ENCODE measurements at places on chromosomes 1 and 21.

DNA sequence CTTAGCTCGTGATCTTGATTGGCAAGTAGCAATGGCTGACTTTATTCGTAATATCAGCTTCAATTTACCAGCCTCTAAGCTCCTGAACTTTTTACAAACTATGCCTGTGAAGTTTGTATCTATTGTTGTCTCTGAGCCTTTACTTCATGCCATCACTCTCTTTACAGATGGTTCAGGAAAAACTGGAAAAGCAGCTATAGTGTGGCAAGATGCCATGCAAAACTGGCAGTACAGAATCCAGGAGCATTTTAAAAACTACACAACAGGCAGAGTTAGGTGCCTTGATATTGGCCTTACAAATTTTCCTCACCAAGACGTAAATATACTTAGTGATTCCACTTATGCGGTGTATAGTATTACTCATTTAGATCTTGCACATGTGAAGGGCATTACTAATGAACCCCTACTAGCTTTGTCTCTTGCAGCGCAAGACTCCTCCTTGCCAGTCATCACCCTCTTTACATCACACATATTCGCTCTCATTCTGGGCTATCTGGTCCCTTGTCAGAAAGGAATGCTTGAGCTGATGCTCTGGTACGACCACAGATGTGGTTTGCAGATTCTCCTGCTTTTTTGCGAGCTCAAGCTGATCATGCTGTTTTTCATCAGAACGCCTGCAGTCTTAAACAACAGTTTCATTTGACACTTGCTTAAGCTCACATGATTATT, 36.3 kb downstream of the CLCA1 start:
- DNase-seq, result no peak

- DNase-seq, result no peak
Measured at GRCh38 chr1:46134660-46135331, 2.4 kb upstream of the PIK3R3 start.

- no peak for DNase-seq
Measured at GRCh38 chr1:68370101-68370915, 79.4 kb downstream of the RPE65 start.

GRCh38 chr1:178220094-178220493, 126.2 kb downstream of the RASAL2 start:
- DNase-seq, result no peak

DNA sequence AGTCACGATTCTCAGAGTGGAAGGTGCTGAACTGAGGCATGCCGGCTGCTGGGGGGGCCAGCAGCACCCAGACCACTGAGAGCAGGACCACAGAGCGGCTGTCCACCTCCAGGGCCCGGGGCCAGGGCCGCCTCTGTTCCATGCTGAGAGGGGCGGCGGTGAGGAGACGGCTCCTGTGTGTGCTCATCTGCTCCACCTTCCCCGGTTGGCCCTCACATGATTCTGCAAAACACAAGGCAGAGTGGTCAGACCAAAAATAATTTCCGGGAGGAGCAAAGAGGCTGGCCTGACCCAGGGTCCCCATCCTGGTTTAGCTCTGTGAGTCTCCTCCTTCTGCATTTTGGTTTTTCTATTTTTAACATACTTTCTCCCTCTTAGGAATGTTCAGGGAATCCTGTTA, 26.4 kb downstream of the PLXNA2 start:
- DNase-seq, result no peak

DNA sequence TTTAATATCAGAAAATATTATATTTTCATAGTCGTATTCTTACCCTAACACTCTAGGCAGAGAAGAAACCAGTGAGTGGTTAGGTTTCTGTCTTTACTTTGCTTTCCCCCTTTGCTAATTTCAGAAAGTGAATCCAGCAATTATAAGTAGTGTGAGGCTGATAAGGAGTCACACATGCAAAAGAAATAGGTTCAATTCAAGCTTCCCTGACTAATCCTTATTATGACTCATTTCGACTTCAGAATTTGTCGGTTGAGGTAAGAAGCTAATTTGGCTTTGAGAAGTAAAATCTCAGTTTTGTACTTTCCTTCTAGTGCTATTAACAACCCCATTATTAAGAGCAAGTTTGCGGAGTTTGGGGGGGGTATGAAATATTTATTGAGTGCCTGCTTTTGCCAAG, 22.4 kb downstream of the ESRRG start:
- DNase-seq, result no peak
